GM20000 (cell line): ENCODE measurements at places on chromosomes 6 and 20.

GRCh38 chr20:59020938-59021551, 1.8 kb downstream of the TUBB1 start:
- no peak for DNase-seq

DNA sequence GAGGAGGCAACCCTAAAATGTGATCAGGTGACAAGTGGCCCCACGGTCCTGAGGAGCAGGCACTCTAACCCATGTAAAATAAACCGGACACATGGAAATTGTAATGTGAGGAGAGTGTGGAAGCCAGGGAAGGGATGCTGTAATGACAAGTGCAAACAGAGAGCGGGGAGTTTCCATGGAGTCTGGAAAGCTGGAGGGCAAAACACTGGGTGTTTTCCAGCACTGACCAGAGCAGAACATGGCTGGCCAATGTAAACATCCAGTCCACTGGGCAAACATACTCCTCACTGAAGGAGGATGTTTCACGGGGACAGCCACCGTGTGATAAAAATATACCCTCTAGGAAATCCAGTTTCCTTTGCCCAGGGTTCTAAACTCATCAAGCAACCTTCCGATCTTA, 219.0 kb upstream of the JARID2 start:
- DNase-seq = no peak

DNA sequence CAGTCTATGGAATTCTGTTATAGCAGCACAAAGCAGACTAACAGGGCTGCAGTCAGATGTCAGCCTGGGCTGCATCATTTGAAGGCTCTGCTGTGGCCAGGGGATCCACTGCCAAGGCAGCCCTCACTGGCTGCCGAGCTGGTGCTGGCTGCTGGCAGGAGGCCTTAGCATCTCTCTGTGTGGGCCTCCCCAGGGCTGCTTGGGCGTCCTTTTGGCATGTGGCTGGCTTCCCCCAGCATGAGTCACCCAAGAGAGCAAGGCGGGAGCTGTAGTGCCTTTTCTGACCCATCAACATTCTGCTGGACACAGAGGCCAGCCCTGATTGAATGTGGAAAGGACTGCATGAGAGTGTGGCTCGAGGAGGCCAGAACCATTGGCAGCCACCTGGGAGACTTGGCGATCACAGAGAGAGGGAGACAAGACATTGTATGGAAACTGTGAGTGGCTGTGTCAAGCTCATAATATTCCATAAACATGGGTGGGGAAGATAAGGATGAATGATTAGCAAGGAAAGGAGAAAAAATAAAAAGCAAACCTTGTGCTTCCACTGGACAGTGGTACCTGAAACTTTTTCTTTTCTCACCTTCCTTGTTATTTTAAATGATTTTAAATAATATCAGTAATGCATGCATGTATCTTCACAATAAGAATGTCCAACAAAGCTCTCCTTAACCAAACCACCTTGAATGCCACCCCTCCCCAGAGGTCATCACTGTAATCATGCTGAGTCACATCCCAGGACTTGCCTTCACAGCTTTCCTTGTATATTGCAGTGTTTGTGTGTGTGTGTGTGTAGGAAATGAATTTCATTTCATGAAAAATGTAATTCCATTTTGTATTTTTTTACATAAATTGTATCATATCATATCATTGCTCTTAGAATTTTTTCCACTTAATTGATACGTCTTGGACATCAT, 55.0 kb upstream of the VSX1 start:
- no peak for DNase-seq

DNA sequence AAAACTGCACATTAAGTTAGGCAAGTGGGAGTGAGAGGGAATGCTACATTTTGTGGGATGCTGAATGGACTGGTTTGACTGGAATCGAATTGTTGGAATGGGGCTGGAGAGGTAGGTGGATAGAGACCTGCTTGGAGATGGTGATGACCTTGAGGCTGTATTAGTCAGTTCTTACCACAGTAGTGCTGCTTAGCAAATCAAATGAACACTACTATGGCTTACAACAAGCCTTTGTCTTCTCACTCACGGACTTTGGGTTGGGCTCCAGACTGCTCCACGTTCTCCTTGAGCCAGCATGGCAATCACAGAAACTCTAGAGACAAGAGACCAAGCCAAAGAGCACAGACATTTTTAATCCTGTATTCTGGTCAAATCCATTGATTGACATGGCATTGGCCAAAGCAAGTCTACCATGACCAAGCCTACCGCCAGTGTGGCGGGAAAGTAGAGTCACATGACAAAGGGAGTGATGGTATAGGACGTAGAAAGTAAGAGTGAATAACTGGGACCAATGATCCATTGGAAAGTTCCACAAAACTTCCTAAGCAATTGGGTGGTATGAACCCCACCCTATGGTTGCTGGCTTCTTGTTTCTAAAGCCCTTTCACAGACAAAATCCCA, 70.3 kb upstream of the FOXP4 start:
- DNase-seq = no peak

DNA sequence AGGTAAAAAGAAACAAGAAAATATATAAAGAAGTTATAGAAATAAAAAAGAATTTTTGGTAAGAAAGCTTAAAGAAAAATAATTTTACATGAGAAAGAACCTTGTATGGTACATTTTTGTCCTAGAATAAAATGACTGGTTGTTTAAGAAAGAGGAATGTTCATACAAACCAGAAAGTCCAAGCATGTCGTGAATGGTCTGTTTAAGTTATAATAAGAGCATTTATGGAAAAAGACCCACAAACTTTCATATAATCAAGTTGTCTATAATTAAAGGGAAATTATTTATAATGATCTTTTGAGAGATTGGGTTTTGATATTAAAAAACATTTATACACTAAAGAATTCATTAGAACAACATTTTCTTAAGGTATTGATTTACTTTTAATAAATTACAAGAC, 27.8 kb upstream of the FAM110A start:
- no peak for DNase-seq

DNA sequence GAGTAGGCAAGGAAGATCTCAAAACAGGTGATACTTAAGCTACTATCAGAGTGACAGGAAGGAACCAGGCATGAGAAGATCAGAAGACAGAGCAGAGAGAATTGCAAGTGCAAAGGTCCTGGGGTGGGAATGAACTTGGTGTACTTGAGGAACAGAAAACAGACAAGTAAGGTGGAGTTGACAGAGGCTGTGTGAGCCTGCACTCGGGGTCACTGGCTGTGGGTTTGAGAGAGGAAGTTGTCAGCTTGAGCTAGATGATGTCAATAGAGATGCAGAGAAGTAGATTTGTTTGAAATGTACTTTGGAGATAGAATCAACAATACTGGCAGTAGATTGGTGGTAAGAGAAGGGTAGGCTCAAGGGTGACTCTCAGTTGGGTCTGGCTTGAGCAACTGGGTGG, 209.5 kb downstream of the CLIC5 start:
- DNase-seq = no peak

DNA sequence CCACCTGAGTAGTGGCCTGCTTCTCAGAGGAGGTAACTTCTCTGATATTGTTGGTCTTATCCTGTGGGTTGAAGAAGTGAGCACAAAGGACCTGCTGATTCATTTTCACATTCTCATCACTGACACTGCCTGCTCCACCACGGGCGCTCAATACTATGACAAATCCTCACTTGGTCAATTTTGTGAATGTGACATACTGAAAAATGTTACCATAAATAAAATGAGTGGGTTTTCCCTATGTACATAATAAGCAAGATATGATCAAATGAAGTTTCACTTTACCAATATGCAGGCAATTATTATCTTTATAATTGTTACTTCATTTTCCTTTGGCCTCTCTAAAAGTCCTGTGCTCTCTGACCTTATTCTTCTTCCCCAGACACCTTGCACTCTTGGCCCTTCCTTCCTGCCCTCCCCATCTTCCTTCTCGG, 71.5 kb upstream of the RIPOR2 start:
- DNase-seq = peak; percentile 60

DNA sequence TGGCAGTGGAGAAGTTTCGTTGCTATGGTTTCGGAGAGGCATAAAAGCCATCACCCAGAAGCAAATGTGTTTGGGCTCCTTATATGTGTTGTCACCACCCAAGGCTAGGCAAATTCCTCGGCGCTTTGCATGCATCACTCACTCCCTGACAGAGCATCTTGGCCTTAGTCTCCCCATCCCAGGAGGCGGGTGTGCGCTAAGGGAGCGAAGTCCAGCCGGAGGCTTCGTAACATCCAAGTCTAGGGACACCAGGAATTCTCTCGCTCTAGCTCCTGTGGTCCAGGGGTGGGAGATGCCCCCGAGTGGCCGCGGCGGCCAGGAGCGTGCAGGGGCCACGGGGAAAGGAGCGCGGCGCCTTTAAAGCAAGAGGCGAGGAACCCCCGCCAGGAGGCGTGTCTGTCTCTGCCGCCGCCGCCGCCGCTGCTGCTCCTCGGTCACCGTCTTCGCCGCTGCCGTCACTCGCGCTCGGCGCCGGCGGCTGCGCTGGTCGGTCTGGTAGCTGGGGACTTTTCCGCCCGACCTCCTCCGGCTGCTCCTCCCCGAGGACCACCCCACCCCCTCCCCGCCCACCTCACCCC, at the start of gene GRIK2:
Gene GRIK2, plus strand, starts transcription at position 458 of the 578 bp plus-strand sequence.
- DNase-seq = no peak

DNA sequence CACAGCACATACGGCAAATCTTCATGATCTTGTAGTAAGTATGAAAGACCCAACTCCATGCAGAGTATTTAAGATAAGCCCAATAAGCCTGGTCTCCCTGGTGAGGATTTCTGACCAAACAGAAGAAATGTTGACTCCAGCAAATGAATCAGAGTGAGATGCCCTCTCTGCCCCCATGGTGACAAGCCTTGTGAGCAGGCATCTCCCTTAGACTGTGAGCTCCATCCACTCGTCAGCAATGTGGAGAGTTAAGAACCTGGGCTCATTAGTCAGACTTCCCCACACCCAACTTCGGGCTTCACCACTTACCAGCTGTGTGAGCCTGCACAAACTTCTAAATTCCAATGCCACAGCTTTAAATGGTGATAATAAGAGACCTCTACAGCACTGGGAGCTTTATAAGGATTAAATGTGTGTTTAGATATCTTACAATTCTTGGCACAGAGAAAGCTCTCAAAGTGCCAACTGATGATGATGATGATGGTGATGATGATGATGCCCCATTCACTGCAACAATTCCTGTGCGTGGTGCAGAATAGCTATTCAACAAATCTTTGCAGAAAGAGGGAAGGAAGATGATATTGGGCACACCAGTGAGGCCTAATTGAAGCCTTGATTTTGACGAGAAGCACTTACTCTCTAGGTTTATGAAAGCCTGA, 253.4 kb upstream of the TAB2 start:
- no peak for DNase-seq

DNA sequence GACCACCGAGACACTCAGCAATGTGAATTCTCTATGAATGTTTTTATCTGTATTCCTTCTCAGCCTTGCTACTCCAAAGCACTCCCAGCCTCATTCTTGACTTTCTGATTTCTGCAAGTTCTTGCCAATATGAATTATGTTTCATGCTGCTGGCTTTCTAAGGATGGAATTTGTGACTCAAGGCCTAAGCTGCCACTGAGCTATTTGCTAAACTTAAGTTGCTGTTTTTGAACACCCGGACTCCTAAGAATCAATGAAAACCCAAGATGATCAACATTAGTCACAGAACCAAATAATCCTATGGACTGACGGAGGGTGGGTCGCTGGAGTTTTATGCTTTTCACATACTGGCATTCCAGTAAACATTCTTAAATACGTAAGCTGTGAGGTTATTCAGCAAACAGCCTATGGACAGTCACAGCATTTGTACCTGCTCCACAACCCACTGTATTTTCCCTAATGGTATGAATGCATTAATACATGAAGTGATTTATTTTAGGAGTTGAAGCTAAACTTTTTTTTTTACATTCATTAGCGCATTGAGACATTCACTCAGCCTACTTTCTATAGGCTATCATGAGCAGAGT, 8.2 kb upstream of the PXDC1 start:
- no peak for DNase-seq

DNA sequence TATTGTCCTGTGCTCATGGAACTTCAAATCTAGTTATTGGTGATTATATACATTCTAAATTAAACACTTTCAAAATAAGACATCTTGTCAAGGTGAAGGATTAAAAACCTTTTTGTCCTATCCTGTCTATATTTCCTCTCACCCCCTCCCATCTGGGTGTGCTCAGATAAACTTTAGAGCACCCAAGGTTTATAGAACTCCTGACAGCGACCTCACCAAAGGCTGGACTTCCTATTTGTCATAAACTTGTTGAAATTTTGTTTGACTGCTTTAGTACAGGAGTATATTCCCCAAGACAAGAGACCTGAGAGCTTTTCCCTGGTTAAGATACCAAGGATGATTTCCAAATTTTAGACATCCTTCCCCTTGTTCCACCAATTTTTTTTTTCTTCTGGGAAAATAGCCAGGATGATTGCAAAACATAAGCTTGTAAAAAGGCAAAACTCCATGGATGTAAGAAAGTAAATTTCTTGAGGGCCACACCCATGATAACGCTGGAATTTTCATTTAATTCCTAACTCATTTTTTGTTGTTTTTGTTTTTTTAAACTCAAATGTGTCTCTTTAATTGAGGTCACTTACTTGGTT, 33.0 kb downstream of the CARMIL1 start:
- DNase-seq = no peak

GRCh38 chr6:25312703-25313102, 33.5 kb downstream of the CARMIL1 start:
- no peak for DNase-seq

DNA sequence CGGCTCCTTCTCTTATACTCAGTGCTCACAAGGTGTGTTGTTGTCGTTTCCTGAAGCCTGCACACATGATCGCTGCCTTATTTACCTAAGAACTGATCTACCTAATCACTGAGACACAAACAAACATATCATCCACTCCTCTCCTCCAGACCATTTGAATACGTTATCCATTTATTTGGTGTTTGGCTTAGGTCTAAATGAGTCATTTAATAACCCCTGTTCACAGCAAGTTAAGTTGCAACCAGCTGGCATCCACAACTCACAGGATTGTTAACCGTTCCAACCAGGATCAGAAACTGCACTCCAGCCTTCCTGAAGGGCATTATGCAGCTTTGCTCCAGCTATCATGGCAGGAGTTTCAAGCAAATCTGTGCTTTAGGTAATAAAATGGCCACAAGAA, 511.1 kb upstream of the MAP3K7 start:
- DNase-seq = no peak

- DNase-seq = no peak
These were observed 411.9 kb upstream of the SASH1 start for GRCh38 chr6:147930745-147931144.

- DNase-seq = peak; percentile 51
These were observed 148.5 kb downstream of the LY86 start for GRCh38 chr6:6736791-6737654.

DNA sequence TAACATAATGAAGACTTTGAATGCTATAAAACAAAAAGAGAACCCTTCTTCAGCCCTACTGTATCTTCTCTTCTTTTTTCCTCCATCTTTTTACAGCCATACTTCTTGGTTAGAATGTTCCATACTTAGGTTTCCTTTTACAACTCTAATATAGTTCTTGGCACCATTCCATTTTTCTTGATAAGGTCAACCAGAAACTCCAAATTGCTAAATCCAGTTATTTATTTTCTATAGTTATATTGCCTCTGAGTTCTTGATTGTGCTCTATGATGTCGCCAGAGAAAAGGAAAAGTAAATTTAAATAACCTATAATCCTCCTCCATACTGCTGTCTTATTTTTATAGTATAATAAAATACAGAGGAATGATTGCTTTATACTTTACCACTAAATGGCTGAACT, 26.7 kb upstream of the COL10A1 start:
- DNase-seq = no peak
